ENCODE measurements at places on chromosomes 7 and 10.

DNA sequence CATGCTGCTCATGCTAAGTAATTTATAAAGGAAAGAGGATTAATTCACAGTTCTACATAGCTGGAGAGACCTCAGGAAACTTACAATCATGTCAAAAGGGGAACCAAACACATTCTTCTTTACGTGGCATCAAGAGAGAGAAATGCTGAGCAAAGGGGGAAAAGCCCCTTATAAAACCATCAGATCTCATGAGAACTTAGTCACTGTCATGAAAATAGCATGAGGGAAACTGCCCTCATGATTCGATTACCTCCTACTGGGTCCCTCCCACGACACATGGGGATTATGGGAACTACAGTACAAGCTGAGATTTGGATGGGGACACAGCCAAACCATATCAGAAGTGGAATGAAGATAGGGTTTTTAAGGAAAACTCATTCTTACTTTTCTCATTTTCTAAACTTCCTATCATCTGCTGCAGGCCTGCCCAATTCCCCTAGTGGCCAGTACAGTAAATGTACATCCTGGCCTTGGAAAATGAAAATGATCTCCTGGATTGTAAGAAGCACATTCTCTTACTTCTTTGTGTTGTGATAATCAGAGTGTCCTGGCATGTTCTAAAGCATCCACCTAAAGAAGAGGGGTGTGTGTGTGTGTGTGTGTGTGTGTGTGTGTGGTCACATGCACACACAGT, 421.5 kb downstream of the LRMDA start:
- DNase-seq: no peak

DNA sequence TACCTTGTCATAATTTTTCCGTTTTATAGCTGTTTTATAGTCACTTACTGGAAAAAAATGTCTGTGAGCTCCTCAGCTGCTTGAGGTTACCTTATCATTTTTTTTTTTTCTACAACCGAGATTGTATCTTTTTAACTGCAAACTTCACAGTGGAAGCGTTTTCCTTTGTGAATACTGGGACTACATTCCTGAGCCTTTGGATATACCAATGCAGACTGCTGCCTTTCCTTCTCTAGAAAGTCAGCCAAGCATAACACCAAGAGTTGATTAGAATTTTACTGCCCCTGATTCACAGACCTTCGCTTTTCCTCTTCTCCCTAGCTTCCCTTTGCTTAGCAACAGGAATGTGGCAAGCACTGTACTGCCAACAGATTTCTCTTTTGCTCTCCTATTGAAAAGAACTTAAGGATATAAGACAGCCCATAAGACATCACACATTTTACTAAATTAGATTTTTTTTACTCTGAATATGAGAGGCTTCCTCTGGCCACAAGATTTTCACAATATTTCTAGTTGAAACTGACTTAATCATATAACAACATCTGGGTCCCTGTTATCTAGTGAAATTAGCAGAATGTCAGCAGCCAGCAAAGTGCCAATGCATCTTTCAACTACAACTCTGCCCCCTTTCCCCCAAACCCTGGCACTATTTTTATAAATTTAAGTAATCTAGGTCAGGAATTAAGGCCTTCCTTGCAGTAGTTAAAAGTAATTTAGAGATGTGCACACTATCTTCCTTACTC, 170.6 kb downstream of the PRKG1 start:
- DNase-seq: no peak

GRCh38 chr10:78292982-78293865, 259.6 kb downstream of the RPS24 start:
- DNase-seq: no peak

DNA sequence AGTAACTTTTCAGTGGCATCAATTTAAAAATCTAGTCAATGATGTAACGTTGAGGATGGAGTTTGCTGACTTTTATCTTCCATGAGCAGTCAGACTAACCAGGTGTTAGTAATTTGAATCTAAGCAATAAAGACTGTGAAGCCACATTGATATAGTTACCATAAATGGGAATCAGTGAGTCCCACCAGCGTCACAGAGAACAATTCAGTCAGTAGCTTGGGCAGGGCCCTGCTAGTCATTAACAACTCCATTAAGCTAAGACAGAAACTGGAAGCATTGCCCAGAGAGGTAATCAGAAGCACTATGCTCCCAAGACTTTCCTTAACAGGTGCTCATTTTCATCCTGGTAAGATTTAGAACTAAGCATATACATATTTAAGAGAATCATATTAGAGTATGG, 315.1 kb downstream of the PCDH15 start:
- no peak for DNase-seq

DNA sequence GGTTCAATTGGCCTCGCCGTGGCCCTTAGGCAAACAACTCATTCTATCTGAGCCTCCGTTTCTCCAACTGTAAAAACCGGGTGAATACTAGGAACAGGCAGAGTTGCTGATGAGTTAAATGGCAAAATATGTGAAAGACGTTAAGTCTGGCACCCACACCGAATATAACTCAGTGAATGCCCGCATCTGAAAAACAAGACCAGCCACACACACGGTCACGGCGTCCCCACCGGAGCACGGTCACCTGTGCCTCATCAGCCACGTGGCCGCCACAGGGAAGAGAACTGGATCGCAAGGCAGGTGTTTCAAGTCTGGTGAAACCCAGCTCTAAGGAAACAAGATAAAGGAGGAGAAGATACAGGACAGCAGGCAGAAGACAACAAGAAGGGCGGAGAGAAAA, 20.4 kb downstream of the PRKAG2 start:
- no peak for DNase-seq

DNA sequence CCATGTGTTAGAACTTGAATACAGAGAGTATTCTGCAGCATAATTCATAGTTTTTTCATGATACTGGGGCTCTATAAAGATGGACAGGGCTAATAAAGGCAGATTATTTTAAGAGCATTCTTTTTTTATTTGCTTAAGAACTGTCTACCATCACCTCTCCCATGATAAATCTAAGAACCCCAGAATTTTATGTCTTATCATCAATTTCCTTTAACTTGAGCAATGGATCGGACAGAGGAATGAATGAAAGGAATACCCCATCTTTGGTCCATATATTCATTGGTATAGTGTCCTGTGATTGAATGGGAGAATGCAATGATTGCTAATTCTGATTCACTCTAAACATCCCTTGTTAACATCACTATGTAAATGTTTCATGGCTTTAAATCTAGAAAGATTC, 946.3 kb upstream of the LRRN3 start:
- DNase-seq: no peak

DNA sequence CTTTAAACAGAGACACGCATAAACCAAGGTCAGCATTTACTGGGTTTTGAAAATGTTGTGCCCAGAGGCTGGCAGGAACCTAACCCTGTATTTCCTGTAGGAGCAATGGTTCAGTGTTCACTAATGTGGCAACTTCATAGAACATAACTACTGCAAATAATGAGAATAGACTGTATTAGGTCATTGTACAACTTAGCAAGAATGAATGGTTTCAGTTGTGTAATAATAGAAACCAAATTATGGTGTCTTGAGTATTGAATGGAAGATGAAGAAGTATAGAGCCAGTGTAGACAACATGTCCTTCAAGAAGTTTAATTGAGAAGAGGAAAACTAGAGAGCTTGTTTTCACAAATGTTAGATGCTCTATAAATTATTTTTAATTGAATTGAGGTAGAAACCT, 172.5 kb downstream of the BUB3 start:
- no peak for DNase-seq

All from stimulated activated CD4-positive, alpha-beta T cell treated with anti-CD3 and anti-CD28 coated beads, TNF-alpha, amount 100 ng/mL, for 4 hours (primary cell).